Bronchial epithelial cell (primary cell): ENCODE measurements at places on chromosomes 1 and 21. TPM values are rescaled to one million over a fixed set of nuclear protein-coding genes. Genes with fewer than 3 reads are reported as not detected.

RAB25 gene
- 30.3 and 83.7 TPM in 2 replicates for total RNA-seq

PAQR6 gene
- 0.26 and 1.3 TPM in 2 replicates for total RNA-seq

BRINP3 gene
- total RNA-seq, result not detected in 2 replicates

CD2 gene
- total RNA-seq, result not detected in 2 replicates

ERI3 gene
- 22.1 and 28.9 TPM in 2 replicates for total RNA-seq

FNDC7 gene
- under 0.01 and 0.13 TPM in 2 replicates for total RNA-seq

FNDC5 gene
- not detected in 2 replicates for total RNA-seq

CELA3A gene
- total RNA-seq, result not detected in 2 replicates

PSRC1 gene
- total RNA-seq, result 1.1 and 1.8 TPM in 2 replicates

NOL9 gene
- 12.3 and 14.2 TPM in 2 replicates for total RNA-seq

ADGRB2 gene
- total RNA-seq, result 0.53 and 0.64 TPM in 2 replicates

HSPA6 gene
- total RNA-seq, result 1.6 and 1.7 TPM in 2 replicates

AMPD1 gene
- 0.13 TPM in 1 of 2 replicates, not detected in the other for total RNA-seq

DNM3 gene
- total RNA-seq, result 0.64 and 1.3 TPM in 2 replicates

WDR64 gene
- under 0.01 TPM in 1 of 2 replicates, not detected in the other for total RNA-seq

ATP5PO gene
- total RNA-seq, result 160 and 341 TPM in 2 replicates

DCDC2B gene
- total RNA-seq, result not detected in 2 replicates

RHD gene
- total RNA-seq, result not detected in 2 replicates

GRCh38 chr1:68319907-68320306 lies 87.6 kb upstream of the WLS start:
- no peak for DNase-seq

DNA sequence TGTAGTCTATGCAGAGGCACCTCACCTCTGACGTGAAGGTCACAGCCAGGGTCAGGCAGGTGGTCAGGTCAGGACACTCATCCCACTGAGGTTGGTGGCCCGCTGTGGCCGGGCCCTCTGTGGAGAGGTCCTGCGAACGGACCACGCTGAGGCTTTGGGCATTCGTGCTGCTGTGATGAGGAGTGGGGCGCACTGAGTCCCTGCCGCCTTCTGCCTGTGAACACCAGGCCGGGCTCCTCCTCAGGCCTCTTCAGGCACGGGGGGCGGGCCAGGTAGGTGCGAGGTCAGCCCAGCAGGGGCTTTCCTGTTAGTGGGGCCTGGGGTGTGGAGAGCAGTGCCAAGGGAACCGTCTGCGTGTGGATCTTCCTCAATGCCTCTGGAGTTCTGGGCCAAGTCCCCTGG lies 39.0 kb downstream of the COQ8A start:
- DNase-seq, result no peak

GRCh38 chr1:119373465-119373864 lies 4.9 kb downstream of the HAO2 start:
- peak; percentile 93 for DNase-seq

DNA sequence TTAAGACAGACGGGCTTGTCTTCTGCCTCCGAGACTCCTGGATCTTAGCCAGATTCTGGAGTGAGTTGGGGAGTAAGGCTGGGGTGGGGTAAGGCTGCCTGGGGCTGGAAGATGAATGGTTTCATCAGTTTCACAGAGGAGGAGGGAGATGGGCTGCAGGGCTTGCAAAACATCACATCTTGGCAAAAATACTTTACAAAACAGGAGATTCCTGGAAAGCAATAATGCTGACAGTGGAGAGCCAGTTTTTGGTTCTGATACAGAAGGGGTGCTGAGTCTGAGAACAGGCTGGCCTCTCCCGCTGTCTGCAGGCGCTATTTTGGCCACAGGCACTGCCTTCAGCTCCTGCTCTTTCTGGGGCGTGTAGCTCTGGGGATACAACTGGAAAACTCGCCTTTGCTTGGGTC lies 83.4 kb upstream of the KCNE2 start:
- peak; percentile 3 for DNase-seq

DNA sequence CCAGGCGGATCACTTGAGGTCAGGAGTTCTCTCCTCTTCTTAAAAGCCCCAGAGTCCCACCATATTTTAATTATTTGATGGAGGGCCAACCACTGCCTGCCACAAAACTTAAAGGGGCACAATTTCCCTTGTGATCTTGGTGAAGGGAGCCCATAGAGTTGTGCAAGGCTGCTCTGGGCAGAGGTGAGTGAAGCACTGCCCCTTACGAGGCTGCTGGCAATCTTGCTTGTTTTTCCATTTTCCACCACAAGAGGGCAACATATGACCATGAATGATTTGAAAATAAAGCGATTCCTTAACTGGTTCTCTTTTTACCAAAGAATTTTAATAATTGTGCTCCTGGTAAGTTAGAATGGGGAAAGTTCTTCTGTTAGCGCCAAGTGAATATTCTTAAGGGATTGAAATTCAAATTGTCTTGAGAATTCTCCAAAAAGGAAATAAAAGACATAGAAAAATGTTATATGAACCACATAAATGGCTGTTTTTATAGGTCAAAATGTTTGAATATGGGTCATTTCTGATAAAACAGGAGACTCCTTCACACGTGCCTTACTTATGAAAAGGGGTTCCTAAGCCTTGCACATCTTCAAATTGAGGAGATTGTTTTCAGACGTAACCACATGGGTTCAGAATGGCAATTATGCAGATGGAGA lies 22.7 kb downstream of the PGM1 start:
- DNase-seq, result peak; percentile 64

GRCh38 chr21:14567331-14568279 lies 21.5 kb upstream of the SAMSN1 start:
- peak; percentile 45 for DNase-seq

DNA sequence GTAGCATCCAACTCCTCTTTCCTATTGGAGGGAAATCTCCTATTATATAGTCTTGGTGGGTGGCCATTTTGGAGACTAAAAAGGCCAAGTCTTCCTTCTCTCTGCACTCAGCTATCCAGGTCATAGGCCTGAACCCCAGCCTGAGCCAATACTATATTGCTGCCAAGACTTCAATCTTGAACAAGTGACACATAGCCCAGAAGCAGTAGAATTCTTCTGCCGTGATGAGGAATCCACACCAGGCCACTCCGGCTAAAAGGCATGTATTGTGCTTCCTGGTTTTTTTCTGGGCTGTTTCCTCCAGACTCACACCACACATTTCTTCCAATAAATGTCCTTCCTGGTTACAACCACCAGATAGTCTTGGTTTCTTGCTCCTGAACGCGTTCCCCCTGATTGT lies 43.0 kb downstream of the ATF3 start:
- no peak for DNase-seq

DNA sequence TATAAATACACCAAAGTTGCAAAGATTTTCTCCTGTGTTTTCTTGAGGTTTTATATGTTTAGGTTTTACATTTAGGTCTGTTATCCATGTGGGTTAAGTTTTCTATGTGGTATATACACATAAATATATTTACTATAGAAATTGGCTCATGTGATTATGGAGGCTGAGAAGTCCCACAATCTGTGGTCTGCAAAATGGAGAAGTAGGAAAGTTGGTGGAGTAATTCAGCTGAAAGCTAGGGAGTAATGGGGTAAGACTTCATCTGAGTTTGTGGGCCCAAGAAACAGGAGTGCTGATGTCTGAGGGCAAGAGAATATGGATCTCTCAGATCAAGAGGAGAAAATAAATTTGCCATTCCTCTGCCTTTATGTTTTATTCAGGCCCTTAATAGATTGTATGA lies 146.0 kb downstream of the GPATCH2 start:
- no peak for DNase-seq

GRCh38 chr1:222967466-222968240 lies 152.8 kb downstream of the DISP1 start:
- DNase-seq, result no peak

GRCh38 chr1:205585835-205586785 lies 45.7 kb downstream of the ELK4 start:
- no peak for DNase-seq

- peak; percentile 77 for DNase-seq
These were observed at the start of gene SPOCD1 for GRCh38 chr1:31815752-31816500. TSS of gene SPOCD1 (minus strand) at chr1:31816022. CDS start at chr1:31815333, 689 bp downstream.

- DNase-seq, result no peak
These were observed 190.5 kb downstream of the PTPRC start for GRCh38 chr1:198829356-198829755.

GRCh38 chr1:93635614-93636543 lies 45.8 kb downstream of the BCAR3 start:
- DNase-seq, result no peak

- no peak for DNase-seq
These were observed 26.9 kb downstream of the DAP3 start for GRCh38 chr1:155715777-155716176.

- DNase-seq, result no peak
These were observed 1346.1 kb downstream of the BRINP3 start for GRCh38 chr1:189131576-189131975.

DNA sequence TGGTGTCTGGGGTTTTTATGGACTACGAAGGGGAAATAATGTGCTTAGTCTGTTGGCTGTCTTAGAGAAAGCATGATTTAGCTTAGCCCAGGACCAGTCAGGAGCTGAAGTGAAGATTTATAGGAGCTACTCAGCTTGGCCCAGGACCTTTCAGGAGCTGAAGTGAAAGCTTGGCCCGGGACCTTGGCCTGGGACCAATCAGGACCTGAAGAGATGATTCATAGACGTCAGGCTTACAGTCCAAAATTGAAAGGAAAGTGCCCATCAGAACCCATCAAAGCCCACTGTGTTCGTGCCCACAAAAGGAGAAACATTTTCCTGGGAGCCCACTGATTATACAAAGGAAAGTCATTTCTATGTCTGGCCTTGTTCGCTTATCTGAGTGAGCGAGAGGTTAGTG lies 35.6 kb downstream of the MSTO1 start:
- no peak for DNase-seq
